Epithelial cell of esophagus (primary cell): ENCODE measurements at places on chromosomes 12 and 14.

GRCh38 chr12:49777800-49778748, 36.7 kb downstream of the TMBIM6 start:
- peak; percentile 64 for DNase-seq

DNA sequence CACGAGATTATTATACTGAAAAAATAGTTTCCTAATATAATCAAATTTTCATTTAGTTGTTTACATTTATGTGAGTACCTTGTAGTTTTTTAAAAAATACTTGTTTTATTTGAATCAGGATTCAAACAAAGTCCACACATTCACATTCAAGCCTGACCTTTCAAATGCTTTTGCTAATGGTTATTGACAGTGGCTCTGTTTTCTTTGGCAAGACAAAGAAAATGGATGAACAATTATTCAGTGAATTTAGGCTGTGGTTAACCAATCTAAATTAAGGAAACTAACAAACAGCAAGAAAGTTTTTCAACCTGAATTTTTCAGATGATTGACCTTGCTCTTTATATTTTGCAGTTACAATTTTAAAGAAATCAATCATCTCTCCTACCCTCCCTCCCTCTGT, 9.7 kb downstream of the SLC4A8 start:
- DNase-seq, result no peak

DNA sequence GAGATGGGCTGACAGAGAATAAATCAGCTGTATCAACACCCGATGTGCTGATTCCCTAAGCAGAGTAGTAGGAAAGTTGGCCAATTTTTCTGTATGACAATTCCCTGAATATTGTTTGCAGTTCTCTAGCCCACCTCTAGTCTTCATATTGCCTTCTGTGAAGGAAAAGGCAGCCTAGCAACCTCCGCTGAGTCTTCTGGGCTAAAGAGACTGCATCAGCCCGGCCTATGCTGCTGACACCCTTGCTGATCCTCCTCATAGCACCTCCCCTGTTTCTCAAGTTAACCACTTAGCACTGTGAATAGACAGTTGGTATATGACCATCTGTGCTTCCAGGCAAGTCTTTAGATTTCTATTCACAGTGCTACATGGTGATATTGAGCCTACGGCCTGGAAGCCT, 161.1 kb upstream of the EGLN3 start:
- DNase-seq, result no peak

DNA sequence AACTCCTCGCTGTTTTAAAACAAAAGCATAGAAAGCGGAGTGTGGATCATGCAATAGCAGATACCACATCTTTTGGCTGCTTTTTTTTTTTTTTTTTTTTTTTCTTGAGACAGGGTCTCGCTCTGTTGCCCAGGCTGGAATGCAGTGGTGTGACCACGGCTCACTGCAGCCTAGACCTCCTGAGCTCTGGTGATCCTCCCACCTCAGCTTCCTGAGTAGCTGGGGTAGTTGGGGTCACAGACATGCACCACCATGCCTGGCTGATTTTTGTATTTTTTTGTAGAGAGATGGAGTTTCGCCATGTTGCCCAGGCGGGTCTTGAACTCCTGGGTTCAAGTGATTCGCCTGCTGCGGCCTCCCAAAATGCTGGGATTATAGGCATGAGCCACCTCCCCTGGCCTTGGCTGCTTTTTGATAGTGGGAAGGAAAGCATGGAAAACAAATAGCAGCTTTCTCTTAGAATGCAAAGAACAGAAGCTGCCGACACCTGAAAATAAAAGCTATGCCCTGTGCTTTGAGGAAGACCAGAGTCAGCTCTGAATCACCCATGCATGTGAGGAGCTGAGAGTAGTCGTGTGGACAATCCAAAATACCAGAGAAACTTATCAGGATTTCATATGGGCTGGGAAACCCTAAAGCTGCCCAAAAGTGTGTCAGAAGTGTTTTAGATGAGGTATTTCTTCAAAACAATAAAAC, 3.6 kb upstream of the ELK3 start:
- DNase-seq, result peak; percentile 72

GRCh38 chr12:1607940-1608712, 13.7 kb upstream of the FBXL14 start:
- DNase-seq, result peak; percentile 26

GRCh38 chr14:80271389-80271788, 60.1 kb upstream of the DIO2 start:
- peak; percentile 46 for DNase-seq

DNA sequence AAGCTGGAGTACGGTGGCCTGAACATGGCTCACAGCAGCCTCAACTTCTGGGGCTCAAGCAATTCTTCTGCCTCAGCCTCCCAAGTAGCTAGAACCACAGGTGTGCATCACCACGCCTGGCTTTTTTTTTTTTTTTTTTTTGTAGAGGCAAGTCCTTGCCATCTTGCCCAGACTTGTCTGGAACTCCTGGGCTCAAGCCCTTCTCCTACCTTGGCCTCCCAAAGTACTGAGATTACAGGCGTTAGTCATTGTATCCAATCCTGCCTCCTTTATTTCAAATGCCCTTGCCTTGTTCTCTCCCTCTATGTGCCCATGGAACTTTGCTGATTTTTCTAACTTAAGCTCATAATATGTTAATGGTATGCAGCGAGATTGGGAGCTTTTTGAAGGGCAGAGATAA, 49.2 kb upstream of the PRICKLE1 start:
- DNase-seq, result peak; percentile 80

GRCh38 chr14:32183151-32184058, 18.4 kb upstream of the RNU6-7 start:
- no peak for DNase-seq

GRCh38 chr12:62866451-62867082, 68.4 kb downstream of the PPM1H start:
- DNase-seq, result peak; percentile 39

DNA sequence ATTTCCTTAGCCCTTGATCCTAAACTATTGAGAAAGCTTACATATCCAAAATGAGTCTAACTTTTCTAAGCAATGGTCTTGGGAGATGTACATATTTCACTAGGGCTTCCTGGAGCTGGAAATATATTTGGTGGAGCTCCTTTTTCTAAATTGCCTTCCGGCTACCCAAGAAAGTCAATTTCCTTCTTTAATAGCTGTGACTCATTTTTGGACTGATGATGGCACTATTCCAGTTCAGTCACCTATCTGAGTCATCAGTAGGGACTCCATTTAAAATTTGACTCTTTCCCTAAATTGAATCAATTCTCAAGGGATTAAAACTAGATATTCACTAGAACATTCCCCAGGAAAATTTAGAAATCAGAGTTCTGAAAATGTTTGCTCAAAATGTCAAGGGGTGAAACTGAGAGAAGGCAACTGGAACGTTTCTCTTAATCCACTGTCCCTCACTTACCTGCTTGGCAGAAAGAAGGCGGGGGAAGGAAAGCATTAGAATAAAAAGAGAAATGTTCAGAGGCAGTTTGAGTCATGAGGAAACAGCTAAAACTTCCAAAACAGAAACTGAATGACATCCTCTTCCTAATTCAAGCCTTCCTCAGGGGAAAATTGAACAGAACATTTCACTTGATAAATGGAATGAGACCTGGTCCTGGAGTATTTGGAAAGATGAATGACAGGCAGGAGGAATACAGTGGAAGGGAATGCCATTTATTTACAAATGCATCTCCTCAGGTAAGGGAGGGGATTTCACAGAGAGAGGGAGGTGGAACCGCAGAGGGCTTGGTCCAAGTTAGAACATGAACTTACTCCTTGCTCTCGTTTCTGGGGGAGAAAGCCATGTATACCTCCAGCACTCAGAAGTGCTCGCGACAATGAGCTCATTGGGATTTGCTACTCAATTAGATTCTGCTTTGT, 91.2 kb downstream of the RGS6 start:
- DNase-seq, result peak; percentile 65

DNA sequence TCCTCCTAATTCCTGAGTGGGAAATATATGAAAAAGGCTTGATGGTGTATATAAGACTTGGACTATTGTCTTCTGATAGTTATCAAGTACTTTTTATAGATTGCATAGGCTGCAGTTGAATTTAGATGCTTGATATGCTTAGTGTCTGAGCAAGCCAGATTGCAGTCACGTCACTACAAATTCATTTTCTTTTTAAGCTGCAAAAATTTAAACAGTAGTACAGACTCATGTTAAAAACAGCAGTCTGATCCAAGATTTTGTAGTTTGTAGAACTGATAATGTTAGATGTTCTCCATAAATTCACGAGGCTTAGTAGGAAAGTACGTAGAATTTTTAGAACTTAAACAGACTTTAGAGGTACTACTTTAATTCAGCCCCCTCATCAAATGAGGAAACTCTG, 126.4 kb downstream of the GPR135 start:
- DNase-seq, result no peak

- peak; percentile 41 for DNase-seq
Measured at GRCh38 chr12:30420561-30420960, 275.1 kb downstream of the IPO8 start.

GRCh38 chr12:109987615-109988014, 8.6 kb downstream of the GIT2 start:
- no peak for DNase-seq

DNA sequence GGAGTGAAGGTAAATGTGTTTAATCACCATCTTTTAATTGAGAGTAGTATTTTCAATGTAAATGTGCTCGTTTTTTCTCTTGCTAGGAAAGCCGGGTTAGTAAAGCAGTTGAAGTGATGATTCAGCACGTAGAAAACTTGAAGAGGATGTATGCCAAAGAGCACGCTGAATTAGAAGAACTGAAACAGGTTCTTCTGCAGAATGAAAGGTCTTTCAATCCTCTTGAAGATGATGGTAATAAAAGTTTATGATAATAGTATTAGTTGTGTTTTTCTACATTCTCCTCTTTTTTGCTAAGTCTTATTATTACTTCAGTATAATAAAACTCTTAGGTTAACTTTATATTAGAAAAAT, 93.9 kb downstream of the DNAI7 start:
- peak; percentile 12 for DNase-seq

- no peak for DNase-seq
Measured at GRCh38 chr14:44300916-44301315, 206.2 kb downstream of the FSCB start.

DNA sequence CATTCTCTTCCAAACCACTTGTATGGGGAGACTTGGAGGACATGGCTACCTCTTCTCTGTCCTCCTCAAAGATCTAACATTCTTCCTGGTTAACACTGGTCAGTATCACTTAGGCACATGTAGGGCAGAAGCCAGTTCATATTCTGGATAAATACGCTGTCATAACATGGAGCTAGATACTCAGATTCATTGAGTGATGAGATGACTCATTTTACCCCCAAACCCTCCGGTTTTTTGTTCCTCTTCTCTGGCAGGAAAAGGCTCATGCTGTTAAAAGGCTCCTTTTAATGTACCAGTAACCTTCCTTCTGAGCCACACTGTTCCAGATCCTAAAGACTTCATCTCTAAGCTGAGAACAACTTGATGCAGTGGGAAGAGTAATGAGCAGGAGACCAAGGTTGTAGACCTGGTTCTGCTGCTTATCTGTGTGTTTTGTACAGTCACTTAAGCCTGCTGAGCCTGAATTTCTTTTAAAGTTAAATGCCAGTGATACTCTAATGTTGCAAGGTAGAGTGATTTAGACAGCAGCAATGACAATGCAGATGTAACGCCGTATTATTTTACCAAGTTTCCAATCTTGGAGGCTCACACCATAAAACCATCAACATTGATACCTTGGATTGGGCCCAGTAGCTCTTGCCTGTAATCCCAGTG, 57.3 kb upstream of the ELK3 start:
- DNase-seq, result peak; percentile 68

- DNase-seq, result no peak
Measured at GRCh38 chr12:6358881-6359280, 16.5 kb downstream of the SCNN1A start.

DNA sequence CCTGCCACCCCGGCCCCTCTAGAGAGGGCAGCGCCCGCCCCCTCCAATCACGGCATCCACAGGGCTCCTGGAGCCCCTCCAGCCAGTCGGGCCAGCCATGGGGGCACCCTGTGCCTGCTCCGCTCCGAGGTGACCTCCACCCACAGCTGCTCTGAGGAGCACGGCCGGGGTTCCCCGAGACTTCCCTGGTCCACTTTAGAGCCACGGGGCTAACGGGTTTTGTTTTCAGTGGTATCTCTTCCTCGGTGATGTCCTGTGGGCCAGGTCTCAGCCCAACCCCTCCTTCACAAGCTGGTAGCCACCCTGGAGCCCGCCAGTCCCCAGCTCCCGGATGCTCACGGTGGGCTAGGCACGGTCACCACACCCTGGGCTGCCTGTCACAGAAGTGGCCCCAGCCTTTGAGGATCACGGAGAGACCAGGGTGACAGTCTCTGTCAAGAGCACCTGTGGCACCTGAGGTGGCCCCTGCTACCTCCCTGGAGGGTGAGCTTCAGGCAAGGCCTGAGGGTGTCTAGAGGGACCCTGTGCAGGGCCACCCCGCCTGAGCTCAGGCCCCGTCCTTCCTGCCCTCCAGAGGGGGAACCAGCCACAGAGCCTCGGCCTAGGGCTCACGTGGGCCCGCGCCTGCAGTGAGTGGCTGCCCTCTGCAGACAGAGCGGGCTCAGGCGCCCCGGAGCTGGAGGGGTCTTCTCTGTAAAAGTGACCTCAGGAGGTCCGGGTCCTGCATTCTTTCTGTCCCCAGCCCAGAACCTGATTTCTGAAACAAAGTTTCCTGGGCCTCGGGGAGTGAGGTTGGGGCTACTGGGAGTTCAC, 146.0 kb upstream of the C14orf180 start:
- no peak for DNase-seq

DNA sequence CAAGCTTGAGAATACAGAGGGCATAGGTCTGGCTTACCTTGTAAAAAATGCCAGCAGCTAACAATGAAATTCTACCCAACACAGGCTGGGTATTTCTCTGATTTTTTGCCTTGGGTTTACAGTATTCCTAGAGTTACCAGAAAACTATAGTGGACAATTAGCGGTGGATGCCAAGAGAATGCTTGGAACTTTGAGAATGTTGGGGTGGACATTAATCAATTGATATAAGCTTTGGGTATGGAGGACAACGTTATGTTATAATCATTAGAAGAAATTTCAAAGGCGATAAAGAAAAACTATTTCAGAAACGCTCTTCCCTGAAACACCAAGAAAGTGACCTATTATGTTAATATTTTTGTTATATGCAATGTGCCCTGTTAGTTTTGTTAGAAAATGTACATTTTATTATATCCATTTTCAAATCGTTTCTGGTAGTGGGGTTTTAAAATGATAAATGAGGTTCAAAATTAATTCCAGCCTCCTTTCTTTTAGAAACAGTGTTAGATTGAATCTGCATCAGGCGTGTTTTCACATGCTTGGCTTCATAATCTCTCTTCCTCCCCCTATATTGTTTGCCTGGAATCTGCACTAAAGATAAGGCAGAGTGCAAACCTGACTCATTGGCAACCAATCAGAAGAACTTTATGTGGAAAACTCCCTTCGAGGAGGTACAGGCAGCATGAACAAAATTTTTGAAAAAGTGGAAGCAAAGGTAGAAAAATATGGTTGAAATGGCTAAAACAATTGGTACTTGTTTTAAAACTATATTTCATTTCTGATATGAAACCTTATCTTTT, 1.4 kb upstream of the PTPRQ start:
- DNase-seq, result peak; percentile 76

GRCh38 chr12:46521145-46521544, 148.6 kb upstream of the SLC38A2 start:
- DNase-seq, result no peak
